ENCODE measurements at places on chromosomes 13 and 19.

- no peak for DNase-seq
Measured at GRCh38 chr13:65453982-65454381, 1776.2 kb downstream of the PCDH9 start.

GRCh38 chr19:22619371-22619770, 14.8 kb upstream of the ZNF492 start:
- DNase-seq: no peak

- DNase-seq: no peak
Measured at GRCh38 chr13:27355894-27356293, 68.5 kb upstream of the GTF3A start.

DNA sequence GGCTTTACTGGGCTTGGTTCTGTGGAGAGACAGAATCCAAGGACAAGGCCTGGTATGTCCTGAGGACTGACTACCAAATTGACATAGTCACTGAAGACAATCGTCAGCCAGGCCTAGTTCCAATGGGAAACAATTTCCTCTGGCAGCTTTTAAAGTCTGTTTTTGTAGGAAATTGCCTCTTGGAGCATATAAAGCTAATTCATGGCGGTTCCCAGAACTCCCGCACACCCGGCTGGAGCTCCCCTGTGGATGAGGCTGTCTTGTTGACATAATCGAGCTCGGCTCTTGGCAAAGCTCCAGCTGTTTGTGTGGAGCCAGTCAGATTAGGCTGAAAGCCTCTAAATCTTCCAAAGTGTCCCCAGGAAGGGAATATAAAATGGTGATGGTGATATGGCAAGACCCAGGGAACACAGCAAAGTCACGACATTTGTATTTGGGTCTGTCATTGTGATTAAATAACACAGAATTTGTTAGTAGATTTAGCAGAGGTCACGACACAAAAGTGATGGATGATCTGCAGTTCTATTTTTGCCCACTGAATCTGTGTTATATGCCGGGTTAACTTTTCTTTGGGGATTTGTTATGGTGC, 395.0 kb downstream of the PCDH9 start:
- peak; percentile 92 for DNase-seq

DNA sequence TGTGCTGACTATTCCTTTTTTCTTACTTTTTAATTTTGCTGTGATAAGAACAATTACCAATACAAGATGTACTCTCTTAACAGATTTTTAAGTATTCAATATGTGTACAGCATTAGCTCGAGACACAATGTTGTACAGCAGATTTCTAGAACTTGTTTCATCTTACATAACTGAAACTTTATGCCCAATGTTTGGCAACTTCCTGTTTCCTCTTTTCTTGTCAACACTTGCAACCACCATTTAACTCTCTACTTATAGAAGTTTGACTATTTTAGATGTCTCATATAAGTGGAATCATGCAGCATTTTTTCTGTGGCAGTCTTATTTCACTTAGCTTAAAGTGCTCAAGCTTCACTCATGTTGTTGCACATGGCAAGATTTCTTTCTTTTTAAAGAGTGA, 1426.8 kb downstream of the SLITRK5 start:
- no peak for DNase-seq

Data from Right ventricle myocardium inferior (tissue), 1 donor.